ENCODE measurements at places on chromosomes 5 and 9.

DNA sequence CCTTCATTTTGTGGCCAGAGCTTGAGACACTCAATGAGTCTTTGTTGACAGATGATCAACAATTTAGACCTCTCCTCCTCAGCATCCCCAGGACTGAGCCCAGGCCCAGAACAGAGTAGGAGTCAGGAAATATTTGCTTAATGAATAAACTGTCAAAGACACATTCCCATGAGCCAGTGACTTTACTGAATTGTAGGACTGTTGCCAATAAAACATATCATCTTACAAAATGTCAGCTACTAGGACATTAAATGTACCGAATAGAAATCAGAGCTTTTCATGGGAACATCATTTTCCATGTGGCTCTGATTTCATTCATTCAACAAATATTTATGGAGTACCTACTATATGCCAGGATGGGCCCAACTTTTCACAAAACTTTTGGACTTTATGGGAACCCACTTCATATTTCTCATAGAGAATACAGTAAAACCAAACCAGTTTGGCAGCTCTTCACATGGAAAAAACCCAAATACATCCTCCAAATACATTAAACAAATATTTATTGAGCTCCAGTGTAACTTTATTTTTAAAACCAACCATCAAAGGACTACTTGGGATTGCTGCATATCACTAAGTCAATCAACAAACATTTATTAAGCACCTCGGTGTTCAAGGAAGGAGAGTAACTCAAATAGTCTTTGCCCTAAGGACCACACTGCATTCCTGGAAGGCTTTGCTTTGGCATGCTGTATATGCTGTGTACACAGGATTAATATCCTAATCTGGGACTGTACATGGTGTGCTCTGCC is 11.4 kb downstream of the VDAC1 start:
- DNase-seq = no peak

DNA sequence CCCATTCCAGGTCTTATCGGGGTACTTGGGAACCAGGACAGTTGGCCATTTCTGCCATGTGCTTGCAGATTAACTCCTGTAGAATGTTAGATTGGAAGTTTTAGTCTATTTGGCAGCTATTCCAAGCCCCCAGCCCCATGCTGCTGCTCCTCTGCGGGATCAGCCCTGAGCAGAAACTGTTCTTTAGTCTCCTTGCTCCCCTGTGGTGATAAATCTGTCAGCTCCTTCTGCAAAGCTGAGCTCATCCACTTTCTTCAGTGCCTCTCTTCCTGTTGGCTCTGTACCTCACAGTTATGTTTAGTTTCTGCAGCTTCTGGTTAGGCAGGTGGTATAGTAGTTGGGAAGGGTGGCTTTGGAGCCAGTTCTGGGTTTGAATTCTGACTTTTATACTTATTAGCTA is 170.4 kb downstream of the GRIA1 start:
- no peak for DNase-seq

- no peak for DNase-seq
Measured at GRCh38 chr5:11251247-11251646, 490.2 kb upstream of the DAP start.

GRCh38 chr9:98251551-98251950 is 3.9 kb downstream of the TBC1D2 start:
- no peak for DNase-seq

GRCh38 chr5:95804736-95805539 is 17.6 kb downstream of the GLRX start:
- no peak for DNase-seq

DNA sequence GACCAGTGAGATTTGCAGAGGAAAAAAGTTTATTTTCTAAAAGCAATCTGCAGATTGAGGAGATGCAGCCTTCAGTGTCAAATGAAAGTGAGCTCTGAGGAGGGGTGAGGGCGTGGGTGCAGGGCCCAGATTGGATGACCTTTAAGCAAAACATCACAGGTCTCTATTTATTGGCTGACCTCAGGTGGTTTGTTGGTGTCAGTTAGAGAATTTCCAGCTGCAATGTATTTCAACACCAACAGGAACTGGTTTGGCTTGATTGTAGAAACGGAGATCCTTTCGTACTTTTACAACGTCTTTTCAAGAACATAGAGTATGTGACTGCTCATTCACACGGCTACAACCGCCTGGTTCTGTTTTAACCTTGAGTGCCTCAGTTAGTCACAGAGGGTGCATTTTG is 1069.1 kb downstream of the EFNA5 start:
- DNase-seq = no peak

DNA sequence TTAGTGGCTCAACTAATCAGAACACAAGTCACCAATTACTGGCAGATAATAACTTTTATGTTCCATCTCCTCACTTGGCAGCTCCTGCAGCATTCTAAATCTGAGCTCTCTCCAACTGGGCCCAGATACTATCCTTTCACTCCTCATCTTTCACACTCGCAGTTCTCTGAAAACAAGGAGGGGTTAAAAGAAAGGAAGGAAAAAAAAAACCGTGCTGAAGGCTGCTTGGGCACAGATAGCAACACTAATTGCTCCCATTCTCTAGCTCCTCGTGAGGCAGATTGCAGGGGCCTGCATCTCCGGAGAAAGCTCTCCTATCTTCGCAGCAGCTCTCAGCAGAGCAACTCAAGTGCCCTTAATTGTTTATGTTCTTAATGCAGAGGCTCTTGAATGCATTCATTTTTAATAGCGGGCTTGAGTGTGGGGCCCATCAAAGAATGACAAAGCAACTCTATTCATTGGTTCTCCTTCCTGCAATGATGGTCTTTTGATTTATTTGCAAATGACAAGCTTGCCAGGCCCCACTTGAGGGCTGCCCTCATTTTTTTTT is 23.9 kb downstream of the TLE1 start:
- DNase-seq = no peak

DNA sequence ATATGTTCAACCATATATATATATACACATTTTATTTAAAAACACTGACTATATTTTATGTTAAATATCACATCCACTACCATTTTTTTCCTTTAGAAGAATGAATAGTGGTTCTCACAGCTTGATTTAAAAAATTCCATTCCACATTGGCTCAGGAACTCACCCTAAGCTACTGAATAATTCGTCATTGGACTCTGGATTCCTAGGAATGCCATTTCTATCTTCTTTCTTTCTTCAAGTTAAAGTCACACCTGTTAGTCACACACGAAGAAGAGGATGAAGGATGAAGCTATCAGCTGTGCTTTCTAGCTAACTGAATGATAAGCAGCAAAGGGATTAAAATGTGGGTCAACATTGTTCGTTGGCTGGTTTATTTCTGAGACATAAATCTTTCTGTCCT is 7.9 kb downstream of the ELOVL7 start:
- no peak for DNase-seq

Measured in T-cell (primary cell).